ENCODE measurements at places on chromosomes 16 and 17.

DNA sequence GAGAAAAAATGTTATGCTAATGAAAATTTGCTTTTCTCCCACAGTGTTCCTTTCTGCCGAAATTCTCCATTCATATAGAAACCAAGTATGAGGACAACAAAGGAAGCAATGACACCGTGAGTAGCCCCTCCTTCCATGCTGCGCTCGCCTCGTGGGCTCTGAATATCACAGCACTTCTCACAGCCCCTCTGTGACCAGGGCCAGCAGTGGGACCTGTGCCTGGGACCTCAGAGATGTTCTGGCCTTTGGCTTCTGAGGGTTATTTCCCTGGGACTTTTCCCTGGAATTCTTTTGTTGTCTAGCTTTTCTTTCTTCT lies 139.6 kb upstream of the NOL11 start:
- no peak for DNase-seq

- DNase-seq, result peak; percentile 75
These were observed 22.5 kb downstream of the RAB11FIP4 start for GRCh38 chr17:31413874-31414549.

DNA sequence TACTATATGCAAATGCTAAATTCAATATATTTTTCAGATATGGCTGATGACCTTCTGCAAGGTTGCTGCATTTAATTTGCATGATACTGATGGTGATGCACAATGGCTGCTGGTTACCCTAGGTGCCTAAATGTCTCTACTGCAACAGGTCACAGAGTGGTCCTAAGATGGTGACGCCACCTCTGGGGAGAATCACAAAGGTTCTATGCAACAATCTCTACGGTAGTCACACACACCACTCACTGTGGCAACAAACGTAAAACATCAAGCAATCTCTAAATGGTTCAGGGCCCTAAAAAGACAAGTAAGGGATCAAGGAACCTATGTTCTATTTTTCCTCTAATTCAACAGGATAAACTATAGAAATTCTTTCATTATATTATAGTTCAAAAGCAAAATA lies 293.3 kb downstream of the CEP112 start:
- no peak for DNase-seq

GRCh38 chr16:53052519-53053501 lies at the start of gene CHD9NB:
Gene CHD9NB, minus strand, starts transcription at chr16:53052897. Its CDS starts 8,739 bp downstream, at chr16:53044158.
- DNase-seq, result peak; percentile 96

DNA sequence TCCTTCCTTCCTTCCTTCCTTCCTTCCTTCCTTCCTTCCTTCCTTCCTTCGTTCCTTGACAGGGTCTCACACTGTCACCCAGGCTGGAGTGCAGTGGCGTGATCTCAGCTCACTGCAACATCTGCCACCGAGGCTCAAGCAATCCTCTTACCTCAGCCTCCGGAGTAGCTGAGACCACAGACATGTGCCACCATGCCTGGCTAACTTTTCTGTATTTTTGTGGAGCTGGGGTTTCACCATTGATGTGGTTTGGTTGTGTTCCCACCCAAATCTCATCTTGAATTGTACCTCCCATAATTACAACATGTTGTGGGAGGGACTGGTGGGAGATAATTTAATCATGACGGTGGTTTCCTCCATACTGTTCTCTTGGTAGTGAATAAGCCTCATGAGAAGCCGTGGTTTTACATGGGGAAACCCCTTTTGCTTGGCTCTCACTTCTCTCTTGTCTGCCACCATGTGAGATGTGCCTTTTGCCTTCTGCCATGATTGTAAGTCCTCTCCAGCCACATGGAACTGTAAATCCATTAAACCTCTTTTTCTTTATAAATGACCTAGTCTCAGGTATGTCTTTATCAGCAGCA lies 90.3 kb upstream of the MPHOSPH6 start:
- DNase-seq, result no peak

DNA sequence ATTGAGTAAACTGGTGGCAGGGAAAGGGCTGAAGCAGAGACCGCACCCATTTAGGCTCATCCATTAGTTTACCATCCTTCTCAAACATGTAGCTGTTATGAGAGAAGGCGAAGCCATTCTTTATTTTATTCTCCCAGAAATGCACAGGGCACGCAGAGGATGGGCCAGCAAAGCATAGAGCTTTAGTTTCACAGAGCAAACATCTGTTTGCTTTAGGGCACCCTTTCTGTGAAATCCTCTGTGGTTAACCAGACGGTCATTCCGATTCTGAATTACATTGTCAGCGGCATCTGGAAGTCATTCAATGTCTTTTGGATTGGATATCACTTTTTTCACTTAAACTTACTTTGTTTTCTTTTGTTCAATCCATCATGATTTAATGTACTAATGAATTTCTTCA lies 96.0 kb downstream of the TOX3 start:
- DNase-seq, result no peak

GRCh38 chr17:32141258-32141657 lies 1.0 kb upstream of the RHOT1 start:
- peak; percentile 74 for DNase-seq

Data from adipocyte (in vitro differentiated cells).